GM12878 (cell line): ENCODE measurements at places on chromosomes 3 and 15. TPM values are rescaled to one million over a fixed set of nuclear protein-coding genes. Genes with fewer than 3 reads are reported as not detected.
A peak's percentile ranks its signal among the peaks of the same experiment; 100 is the strongest.

Gene PCOLCE2
- total RNA-seq: 0.41 and 1.1 TPM in 2 replicates

Gene FHIT
- total RNA-seq: 10.3 and 11.0 TPM in 2 replicates

Gene FEZF2
- not detected in 2 replicates for total RNA-seq

Gene GOLGA8T
- total RNA-seq: not detected in 2 replicates

GRCh38 chr15:68794863-68795262 lies 25.8 kb downstream of the ANP32A start:
- no peaks in the 10 kb centered on the region for H3K27me3 ChIP-seq
- peaks cover 88% of the 10 kb centered on the region for H3K4me1 ChIP-seq
- H3K4me3 ChIP-seq: peak overlapping the region; percentile 60; the same call in 1 of the 2 replicates
- peaks cover 9% of the 10 kb centered on the region for H3K36me3 ChIP-seq
- no peak for DNase-seq
- H3K27ac ChIP-seq: peak overlapping the region; percentile 72

DNA sequence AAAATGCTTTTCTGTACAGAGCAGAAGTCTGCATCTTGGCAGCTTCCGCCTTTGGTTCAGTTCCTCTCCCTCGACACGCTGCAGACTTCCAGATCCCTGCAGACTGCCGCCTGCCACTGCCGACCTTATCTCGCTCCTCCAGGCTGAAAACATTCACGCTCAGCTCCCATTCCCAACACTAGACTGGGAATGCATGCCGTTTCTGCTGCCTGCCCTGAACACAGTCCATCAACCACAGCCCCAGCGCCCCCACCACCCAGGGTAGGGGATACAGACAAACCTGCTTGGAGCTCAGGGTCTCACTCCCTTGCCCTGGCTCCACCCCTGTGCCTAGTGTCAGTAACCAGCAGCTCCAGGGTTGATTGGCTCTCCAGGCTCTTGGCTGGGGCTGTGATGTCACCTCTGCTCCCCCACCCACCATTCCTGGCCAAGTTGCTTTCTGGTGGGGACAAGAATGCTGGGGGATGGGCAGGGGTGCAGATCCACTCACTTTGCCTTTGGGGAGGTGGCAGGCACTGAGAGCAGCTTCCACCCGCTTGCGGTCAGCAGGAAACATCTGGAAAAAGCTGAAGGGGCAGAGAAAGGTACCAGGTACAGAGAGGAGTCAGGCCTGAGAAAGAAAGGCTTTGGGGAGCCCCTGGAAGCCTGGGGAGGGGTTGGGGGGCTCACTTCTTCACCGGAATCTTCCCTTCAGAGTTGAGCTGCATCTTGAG lies 6.1 kb downstream of the PLCB2 start:
- no peaks in the 10 kb centered on the region for H3K4me1 ChIP-seq
- no peaks in the 10 kb centered on the region for H3K36me3 ChIP-seq
- H3K27ac ChIP-seq: no peak overlapping the region
- no peak for DNase-seq
- H3K4me3 ChIP-seq: no peak overlapping the region

DNA sequence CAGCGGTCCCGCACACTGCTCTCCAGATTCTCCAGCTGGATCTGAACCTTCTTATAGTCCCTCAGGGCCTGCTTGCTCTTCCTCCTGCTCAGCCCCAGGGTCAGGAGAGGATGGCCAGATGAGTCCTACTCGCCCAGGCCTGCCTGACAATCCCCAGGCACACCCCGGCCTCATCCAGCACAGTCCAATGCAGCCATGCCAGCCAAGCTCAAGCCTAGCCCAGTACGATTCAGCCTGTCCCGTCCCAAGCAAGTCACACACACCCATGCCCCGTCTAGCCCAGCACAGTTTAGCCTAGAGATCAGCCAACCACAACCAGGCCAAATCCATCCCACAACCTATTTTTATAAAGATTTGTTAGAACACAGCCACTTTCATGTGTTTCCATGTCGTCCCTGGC lies 16.8 kb downstream of the PLXNB1 start:
- no peak for DNase-seq
- H3K4me3 ChIP-seq: no peak overlapping the region
- H3K36me3 ChIP-seq: no peaks in the 10 kb centered on the region

DNA sequence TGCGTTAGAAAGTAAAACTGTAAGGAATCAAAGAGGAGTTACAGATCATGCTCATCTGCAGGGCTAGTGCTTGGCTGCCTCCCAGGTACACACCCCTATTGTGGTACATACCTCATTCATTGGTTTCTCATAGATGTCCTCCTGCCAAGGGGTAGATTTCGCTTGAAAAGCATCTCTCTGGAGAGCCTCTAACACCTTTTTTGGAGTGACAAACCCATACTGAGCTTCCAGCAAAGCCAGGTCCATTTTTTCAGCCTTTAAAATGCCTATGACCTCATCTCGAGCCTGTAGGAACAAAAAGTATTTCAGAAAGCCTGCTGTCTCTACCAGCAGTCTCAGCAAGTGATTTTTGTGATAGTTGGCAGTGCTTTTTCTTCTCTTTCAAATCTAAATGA lies 112.1 kb downstream of the CMSS1 start:
- no peak overlapping the region for H3K4me3 ChIP-seq
- H3K27ac ChIP-seq: no peak overlapping the region
- no peaks in the 10 kb centered on the region for H3K27me3 ChIP-seq
- H3K36me3 ChIP-seq: no peaks in the 10 kb centered on the region; the same call in 1 of the 2 replicates
- H3K4me1 ChIP-seq: no peaks in the 10 kb centered on the region

DNA sequence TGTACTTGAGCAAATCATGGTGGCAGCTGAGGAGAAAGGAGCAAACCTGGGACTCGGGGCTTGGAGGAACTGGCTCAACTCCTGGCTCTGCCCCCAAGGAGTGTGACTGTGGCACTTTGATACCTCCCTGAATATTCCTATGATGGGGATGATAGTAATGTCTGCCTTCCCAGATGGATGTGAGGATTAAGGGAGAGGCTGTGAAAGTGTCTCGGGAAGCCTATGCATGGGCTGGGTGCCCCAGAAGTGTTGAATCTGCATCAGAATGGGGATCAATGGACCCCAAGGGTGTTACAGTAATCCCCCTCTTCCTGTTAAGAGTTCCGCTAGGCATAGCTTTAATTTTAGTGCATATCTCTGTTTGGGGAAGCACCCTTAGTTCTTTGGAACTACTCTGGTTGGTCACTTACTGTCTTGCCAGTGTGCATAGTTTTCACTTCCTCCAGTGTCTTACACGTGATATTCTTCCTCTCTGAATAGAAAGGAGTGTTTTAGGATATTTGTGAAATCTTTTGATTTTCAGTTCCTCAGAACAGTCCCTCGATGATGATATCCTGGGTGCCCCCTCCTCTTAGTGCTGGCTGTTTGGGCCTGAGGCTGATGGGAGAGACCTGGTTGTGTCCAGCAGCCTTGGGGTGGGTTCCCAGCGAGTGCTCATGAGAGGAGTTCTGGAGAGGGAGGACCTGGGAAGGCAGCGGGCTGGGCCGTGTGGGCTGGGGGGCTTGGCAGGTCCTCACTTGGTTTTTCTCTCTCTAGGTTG lies 97.5 kb downstream of the CHDH start:
- peaks cover 55% of the 10 kb centered on the region for H3K4me1 ChIP-seq
- no peaks in the 10 kb centered on the region for H3K36me3 ChIP-seq
- peak overlapping the region; percentile 44; the same call in 1 of the 2 replicates for H3K4me3 ChIP-seq
- H3K27me3 ChIP-seq: no peaks in the 10 kb centered on the region

DNA sequence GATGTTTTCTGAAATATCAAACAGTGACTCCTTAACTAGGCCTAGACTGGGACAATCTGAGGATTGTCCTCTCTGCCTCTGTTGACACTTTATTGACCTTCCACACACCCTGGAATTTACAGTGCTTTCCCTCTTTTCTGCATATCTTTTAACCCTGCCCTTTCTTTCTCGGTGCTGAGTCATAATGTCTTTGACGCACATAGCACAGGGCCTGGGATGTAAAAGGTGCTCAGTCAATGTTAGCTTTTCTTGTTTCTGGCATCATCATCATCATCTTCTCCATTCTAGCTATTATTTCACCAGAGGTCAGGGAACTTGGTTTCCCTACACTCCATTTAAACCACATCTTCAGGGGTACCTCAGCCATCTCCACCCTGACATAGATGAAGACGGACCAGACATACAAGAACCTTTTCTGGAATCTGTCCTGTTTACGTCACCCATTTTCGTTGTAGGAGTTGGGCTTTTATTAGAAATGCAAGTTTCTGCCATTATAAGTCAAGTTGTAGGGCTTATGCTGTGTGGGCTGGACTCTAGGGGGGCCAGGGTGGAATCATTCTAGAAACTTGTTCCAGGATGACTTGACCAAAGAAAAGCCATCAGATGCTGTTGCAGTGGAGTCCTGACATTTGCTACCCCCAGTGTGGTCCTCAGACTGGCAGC lies 46.6 kb downstream of the ZBTB38 start:
- DNase-seq: no peak
- no peaks in the 10 kb centered on the region for H3K27me3 ChIP-seq
- H3K27ac ChIP-seq: peak overlapping the region; percentile 8
- H3K4me3 ChIP-seq: no peak overlapping the region
- H3K36me3 ChIP-seq: peaks cover 59% of the 10 kb centered on the region

DNA sequence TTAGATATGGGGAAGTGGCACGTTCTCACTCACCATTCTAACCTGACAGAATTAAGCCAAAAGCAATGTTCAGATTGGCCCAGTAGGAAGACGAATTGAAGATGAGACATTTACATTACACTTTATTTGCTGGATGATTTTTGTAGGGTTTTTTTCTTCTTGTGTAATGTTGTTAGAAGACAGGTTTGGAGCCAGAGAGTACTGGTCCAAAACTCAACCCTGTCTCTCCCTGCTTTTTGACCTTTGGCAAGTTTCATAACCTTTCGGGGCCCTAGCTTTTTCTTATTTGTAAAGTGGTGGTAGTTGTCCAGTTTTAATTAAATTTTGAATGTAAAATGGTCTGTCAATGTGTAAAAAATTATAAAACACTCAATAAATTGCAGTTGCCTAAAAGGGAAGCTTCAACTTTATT lies 29.5 kb downstream of the PDE8A start:
- peaks cover 50% of the 10 kb centered on the region for H3K4me1 ChIP-seq
- no peaks in the 10 kb centered on the region for H3K36me3 ChIP-seq
- DNase-seq: no peak
- H3K4me3 ChIP-seq: no peak overlapping the region

DNA sequence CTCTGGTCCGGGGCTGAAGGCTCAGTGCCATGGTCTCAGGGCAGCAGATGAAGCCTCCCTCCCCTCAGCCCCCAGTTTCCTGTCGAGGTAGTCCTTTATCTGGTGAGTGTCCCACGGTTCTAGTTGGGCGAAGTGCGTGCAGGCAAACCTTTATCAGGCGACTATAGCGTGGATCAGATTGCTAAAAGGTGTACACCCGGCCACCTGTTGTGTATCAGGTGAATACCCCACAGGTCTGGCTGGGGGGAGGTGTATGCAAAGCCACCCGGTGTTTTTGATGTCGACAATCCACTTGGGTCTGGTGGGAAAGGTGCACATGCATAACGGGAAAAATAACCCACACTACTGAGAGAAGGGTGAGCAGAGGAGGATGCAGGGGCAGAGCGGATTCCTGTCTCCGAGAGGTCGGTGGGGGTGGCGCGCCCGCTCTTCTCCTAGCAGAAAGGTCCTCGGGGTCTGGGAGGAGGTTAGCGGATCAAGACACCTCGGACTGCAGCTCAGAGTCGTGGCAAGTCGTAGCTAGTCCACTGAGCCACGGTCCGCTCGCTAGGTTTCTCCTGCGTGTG lies 507 bp downstream of the SLC12A6 start:
- peaks cover 19% of the 10 kb centered on the region for H3K4me1 ChIP-seq
- H3K27ac ChIP-seq: peak overlapping the region; percentile 94
- no peak for DNase-seq

- no peaks in the 10 kb centered on the region for H3K27me3 ChIP-seq
- H3K4me3 ChIP-seq: no peak overlapping the region
- H3K36me3 ChIP-seq: no peaks in the 10 kb centered on the region
- DNase-seq: no peak
These were observed 653.1 kb downstream of the RBMS3 start for GRCh38 chr3:29933802-29934490.
